ENCODE measurements at places on chromosomes 1 and 21. TPM values are rescaled to one million over a fixed set of nuclear protein-coding genes. Genes with fewer than 3 reads are reported as not detected.

The TSHB gene
- not detected for total RNA-seq

The S100A10 gene
- 60.3 TPM for total RNA-seq

The FLG2 gene
- total RNA-seq, result not detected

The DCDC2B gene
- total RNA-seq, result not detected

The EFNA3 gene
- total RNA-seq, result 1.8 TPM

The PGLYRP4 gene
- not detected for total RNA-seq

The FAM151A gene
- total RNA-seq, result not detected

The LRRC53 gene
- not detected for total RNA-seq

The SELP gene
- total RNA-seq, result 2.5 TPM

The LYPD8 gene
- total RNA-seq, result not detected

All from gastrocnemius medialis (tissue), 4 donors.